ENCODE measurements at places on chromosomes 2 and 18. TPM values are rescaled to one million over a fixed set of nuclear protein-coding genes. Genes with fewer than 3 reads are reported as not detected.

Gene MC4R
- total RNA-seq = not detected

Gene SLC30A3
- 3.6 TPM for total RNA-seq

Gene CYP26B1
- 16.2 TPM for total RNA-seq

Gene CRYGC
- total RNA-seq = not detected

Measured in A549 treated with ZK216348 at 1 μM for 4 hours (cell line).